ENCODE measurements at places on chromosomes 2 and 18.

DNA sequence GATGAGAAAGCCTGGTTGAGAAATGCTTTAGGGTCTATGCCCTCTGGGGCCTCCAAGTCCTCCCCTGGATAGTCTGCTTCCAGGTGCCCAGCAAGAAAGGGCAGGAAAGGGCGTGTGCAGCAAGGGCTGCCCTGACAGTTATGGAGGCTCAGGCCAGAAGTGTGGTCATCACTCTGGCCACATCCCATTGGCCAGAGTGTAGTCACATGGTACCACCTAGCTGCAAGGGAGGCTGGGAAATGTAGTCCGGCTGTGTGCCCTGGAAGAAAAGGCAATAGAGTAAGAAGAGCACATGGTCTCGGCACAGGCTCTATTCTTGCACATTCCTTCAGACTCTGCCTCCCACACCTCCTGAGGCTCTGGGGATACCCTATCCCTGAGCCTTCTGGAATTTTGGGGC is 35.7 kb downstream of the ODC1 start:
- DNase-seq = no peak

DNA sequence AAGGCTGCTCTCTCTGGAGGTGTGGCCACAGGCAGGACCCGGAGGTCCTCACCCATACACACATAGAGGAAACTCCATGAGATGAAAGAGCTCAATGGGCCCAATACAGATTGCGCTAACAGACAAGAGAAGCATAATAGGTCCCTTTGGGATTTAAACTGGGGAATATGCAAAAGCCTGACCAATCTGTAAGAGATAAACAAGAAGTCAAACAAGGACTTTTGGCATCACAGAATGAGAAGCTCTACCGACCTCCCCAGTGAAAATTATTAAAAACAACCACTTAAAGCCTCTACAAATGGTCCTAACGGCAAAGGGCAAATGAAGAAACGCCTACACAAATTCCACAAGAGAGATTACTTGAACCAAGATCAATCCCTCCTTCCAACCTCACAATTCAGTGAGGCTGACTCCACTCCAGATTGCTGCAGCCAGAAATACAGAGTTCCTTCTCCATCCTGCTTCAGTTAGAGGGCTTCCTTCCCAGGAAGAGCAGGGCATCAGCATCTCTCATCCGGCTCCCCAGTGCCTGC is 10.8 kb downstream of the IWS1 start:
- no peak for DNase-seq

DNA sequence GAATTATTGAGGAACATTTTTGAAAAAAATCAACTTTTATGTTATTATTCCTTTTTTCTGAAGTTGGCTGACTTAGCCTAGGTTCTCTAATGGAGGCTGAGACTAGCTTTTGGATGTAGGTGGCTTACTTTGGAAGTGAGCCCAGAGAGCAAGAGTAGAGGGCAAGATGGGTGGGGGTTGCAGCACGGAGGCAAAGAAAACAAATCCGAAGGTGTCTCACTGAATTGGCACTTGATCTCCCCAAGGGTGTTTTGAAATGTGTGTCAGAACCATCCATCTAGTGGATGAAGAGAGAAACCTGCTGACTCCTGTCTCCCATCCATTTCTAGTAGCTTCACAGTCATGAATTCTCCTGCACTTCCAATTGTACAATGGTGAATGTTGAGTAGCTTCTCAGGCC is 390.7 kb downstream of the TMEM182 start:
- DNase-seq = no peak

DNA sequence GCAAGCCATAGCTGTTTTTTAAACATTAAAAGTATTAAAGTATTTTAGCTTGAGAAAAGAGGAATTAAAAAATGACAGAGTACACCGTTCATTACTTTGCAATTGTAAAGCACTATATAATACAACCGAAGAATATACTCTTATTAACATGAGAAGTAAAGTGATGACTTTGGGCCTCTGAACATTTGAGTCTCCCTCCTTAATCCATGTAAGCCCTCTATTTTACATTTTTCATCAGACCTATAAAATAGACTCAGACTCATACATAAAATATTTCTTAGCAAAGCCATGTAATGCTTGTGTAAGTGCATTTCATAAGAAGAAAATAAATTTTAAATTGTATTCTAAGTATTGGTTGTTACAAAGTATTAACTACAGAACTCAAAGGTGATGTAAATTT is 198.6 kb downstream of the LRP1B start:
- DNase-seq = no peak

DNA sequence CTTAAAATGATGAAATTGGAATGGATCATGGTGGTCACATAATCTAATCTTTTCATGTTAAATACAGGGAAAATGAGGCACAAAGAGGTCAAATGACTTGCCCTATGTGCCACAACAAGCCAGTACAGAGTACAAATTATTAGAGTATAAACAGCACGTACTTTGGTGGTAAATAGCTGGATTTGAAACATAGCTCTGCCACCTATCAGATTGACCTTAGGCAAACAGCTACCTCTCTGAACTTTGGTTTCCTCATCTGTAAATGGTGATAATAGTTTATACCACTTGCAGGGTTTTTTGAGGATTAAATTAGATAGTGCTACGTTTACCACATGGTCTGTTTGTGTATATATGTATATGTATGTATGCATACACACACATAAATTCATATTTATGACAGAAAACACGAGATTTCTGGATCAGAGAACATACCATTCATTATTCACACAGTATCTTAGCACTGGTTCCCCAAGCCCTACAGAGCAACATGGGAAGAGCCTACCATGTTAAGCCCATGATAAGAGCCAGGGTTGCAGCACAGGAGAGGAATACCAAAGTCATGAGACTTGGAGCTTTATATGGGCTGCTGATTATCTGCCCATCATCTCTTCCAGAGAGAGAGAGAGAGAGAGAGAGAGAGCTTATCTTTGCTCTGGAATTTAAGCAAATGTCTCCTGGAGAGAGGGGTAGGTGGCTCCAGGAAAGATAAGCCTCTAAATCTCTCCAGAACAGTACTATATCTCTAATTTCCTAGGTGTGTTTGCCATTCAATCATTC is 73.5 kb downstream of the MDH1 start:
- DNase-seq = no peak

DNA sequence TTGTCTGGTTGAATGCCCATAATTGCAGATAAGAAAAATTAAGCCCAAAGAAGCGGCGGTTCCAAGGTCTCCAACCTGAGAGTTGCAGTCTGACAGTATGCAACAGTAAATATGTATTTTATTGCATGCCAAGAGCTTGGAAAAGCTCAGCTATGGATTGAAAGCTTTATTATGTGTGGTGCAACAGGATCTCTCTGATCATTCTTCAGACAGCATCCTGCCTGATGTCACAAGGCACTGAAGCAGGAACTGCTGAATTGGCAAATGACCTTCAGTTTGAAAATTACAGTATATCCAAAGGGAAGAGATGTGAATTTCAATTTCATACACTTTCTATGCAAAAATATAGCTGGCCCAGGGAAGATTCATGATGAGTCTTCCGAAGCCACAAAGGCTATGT is 42.5 kb downstream of the DOCK10 start:
- no peak for DNase-seq

GRCh38 chr2:108575132-108575966 is 41.1 kb downstream of the LIMS1 start:
- no peak for DNase-seq

- DNase-seq = no peak
Measured at GRCh38 chr2:64283641-64284361, 139.6 kb upstream of the PELI1 start.

- DNase-seq = peak; percentile 95
Measured at GRCh38 chr2:240997856-240998705, at the start of gene SNED1. TSS of gene SNED1 (plus strand) at chr2:240998618. CDS start at chr2:240998838, 220 bp downstream.

GRCh38 chr2:32594573-32594972 is 33.3 kb upstream of the TTC27 start:
- no peak for DNase-seq

GRCh38 chr2:112301171-112301584 is 25.8 kb downstream of the ZC3H6 start:
- DNase-seq = no peak

- DNase-seq = no peak
Measured at GRCh38 chr2:204576362-204576979, 31.2 kb downstream of the PARD3B start.

- DNase-seq = no peak
Measured at GRCh38 chr2:191938779-191939178, 91.9 kb upstream of the CAVIN2 start.

- no peak for DNase-seq
Measured at GRCh38 chr18:336713-337112, 68.9 kb upstream of the THOC1 start.

DNA sequence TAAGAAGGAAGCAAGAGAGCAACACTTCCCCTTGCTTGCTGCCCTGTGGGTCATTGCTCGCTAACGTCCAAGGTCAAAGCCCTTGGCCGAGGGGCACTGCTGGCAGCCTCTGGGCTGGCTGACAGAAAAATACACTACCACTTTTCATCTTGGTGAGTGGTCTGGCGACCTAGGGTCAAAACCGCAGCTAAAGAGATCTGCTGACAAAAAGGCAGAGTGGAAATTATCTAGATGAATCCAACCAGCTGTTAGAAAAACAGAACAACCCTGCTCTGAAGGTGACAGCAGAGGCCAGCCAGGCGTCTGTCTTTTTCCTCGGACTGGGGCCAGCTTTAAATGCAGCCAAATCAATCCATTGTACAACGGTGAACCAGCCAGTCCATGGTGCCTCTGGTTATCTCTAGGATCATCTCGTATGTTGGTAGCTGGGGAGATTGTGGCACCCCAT is 92.6 kb downstream of the CD8B2 start:
- DNase-seq = peak; percentile 37

GRCh38 chr2:124875627-124876244 is 850.6 kb downstream of the CNTNAP5 start:
- DNase-seq = no peak

Measured in left ventricle myocardium superior (tissue), 1 donor.